ENCODE measurements at places on chromosomes 2 and 18.

DNA sequence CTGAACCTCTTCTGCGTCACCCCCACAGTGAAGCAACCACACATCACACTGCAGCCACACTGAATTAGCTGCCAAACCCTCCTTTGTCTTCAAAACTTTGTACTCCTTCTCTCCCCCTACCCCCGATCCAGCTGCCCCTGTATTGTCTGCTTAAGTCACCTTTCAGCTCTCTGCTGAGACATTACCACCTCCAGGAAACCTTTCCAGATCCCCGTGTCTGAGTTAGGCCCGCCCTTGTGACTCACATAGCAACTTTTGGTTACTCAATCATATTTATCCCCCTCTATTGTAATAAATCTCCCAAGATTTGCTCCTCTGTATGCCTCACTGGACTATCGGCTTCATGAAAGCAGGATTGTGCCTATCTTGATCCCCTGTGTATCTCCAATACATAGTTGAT lies 82.8 kb upstream of the CDCA7 start:
- DNase-seq, result no peak

DNA sequence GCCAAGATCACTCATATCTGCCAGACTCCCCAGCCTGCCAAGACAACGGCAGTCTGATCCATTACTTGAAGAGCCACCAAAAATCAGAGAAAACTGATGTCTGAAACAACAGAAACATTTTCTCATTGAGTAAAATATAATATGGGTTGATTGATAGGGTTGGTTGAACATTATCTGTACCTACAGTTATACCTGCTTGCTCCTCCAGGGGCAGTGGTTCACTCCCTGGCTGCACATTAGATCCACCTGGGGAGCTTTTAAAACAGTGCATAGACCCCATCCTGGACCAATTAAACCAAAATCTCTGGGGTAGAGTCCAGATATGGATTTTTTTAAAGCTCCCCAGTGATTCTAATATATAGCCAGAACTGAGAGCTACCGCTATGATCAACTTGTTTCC lies 43.6 kb upstream of the SLC14A2 start:
- DNase-seq, result no peak

DNA sequence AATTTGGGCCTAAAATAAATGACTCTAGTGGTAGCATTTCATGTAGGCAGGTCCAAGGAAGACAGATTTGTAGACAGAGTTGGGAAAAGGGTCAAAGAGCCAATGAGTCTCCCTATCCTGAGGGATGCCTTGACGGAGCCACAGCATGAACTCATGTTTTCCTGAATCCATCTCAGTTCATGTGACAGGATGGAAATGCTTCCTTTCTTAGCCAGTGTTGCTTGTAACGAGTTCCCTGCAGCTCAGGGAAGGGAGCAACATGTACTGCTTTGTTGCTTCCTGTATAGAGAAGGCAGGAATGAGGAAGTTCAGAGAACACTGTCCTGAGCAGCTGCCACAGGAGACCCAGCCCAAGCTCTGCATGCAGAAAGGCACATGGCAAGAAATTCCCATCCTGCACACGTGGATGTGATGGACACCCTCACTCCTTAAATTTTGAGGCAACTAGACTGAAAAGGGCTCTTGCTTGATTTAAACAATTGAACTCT lies 27.9 kb downstream of the TMEM17 start:
- no peak for DNase-seq

DNA sequence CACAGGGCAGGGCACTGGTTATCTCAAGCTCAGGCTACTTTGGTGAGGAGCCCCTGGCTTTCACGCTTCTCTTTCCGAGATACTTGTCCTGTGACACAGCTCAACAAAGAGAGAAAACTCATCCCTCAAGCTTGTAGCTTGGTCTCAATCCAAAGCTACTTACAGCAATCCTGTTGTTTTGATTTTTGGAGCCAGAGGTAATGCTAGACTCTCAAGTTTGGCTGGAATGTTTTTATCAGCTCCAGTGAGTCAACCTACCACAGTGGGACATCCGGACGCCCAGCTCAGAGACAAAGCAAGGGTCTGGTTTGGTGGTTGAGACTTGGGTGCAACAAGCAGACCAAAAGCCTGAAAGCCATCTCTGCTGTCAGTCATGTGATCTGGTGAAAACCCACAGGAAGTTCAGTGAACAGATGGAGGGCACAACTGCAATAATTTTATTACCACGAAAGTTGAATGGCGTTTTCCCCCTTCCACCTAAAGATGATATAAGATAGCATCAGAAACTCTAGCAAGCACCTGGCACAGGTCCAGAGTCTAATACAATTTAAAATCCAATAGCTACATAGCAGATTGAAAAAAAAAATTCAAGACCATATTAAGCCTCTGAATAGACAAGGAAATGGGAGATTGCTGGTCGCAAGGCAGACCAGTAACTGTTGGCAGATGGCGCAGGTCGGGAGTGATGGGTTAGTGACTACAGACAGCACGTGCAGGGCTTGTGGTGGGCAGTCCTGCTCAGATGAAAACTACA lies 102.3 kb upstream of the SMAD7 start:
- DNase-seq, result peak; percentile 96

GRCh38 chr2:131042148-131042775 lies 51.0 kb downstream of the FAM168B start:
- no peak for DNase-seq

DNA sequence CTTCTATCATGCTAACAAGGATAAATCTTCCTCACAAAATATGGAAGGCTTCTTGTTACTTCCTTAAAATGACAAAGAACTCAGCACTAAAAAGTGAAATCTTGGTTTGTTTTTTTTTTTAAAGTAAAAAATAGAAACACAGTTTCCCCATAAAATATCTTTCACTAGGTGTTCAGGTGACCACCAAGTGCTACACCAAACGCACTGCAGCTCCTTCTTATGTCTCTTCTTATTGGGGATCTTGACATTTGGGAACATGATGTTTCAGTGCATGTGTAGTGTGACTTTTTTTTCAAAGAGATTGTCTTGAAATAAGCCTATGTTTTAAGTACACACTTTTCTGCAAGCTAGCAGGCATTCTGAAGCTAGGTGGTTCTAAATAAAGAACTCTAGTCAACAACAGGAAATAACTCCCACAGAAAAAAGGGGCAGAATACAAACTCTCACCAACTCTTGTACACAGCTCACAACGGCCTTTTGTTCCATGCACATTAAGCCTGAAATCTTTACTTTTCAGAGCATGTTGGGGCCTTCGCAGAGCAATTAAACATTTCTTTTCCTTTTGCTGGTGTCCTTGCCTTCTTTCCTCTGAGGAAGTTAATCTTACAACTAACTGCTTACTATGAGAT lies 13.2 kb upstream of the SERTAD2 start:
- no peak for DNase-seq

DNA sequence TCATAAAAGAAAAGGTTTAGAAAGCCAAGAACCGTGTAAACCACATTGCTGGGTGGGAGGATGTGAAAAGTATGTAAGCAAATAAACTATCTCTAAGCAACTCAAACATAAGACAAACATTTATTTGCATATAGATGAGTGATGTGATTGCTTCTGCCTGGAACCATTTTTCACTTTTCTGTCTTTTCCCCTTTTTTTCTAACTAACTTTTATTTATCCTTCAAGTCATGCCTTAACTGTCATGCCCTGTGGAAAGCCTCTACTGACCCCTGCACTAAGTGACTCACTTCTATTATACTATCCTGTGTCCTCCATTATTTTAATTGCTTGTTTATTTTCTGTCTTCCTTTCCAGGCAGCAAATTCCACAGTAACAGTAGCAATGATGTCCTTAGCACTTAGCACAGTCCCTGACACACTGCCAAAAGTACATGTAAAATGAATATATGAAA lies 87.5 kb upstream of the CTAGE1 start:
- DNase-seq, result no peak

DNA sequence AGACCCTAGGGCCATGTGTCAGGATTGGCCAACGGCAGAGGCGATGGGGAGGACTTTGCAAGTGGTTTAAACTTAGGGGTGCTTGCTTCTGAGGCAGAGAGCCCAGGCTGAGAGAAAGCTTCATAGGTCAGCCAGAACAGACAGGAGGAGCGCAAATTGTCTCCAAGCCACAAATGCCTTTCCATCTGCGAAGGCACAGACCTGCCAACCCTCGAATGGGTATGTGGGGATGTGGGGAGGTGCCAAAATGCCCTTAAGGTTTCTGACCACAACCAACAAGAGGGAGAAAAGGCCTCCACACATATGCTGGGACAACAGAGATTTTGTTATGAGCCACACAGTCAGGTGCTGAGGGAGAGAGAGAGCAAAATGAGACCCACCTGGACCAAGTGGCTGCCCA lies 283.6 kb downstream of the CYP26B1 start:
- no peak for DNase-seq

- no peak for DNase-seq
Measured at GRCh38 chr18:74577019-74577418, 20.7 kb upstream of the ZNF407 start.

- no peak for DNase-seq
Measured at GRCh38 chr18:22412176-22412911, 5.4 kb downstream of the CTAGE1 start.

DNA sequence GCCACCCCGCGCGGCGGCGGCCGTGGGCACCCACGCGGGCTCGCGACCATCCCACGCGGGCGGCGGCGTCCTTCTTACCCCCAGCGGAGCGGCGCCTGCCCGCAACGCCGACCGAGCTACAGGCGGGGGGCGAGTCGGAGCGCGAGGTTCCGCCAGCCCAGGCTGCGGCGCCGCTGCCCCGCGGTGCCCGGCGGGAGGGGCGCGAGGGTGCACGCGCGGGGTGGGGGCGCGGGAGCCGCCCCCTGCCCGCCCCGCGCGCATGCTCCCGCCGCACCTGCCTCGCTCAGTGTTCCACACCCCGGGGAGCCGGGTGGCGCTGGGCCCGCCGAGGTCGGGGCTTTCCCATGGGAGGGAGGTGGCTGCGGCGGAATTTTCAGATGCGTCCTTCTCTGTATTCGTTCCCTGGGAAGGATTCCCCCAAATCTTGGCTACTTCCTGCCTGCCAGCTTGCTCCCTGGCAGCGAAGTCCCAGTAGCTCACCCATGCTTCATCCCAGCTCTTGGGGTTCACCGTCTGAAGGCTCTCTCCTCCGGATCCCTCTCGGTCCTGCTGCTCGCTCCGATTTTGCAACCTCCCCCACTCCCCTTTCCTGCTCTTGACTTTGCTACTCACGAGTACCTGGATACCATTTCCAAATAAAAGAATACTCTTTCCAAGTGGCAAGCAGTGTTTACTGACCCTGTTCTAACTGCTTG lies at the start of gene L3MBTL4:
TSS of gene L3MBTL4 (minus strand) at position 189 of the 695 bp plus-strand sequence. CDS start 103,286 bp downstream, outside the sequence.
- DNase-seq, result peak; percentile 34

DNA sequence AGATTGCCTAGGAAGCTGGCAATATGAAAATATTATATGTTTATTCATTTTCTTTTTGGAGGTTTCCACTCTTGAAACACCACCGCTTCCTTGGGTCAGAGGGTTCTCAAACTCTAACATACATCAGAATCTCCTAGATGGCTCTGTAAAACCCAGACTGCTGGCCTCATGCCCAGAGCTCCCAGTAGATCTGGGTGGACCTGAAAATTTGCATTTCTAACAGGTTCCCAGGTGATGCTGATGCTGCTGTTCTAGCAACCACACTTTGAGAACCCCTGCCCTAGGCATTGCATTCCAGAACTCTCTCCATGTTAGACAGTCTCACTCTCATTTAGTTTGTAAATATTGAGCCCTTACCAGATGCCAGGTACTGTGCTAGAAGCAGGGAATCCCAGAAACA lies 139.4 kb downstream of the FAM210A start:
- DNase-seq, result no peak

DNA sequence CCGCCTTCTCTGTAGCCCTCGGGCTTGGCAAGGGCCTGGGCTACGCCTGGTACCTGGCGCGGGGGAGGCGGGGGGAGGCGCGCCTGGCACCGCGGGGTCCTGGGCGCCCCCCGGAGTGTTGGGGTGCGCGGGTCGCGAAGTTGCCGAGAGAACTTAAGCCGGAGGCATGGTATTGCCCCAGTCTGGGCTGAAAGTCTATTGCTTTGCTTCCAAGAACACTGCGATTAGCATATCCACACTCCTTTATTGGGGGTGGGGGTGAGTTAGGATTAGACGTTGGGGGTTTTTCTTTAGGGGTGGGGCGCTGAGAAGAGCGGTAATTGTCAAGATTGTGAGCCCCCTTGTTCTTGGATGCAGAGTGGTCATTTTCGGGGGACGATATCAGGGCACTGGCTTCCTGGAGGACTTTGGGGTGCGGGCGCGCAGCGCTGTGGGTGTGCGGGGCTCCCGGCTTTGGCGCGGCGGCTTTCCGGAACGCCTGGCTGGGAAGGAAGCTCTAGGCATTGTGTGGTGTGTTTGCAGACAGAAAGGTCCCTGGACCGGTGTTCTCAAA lies 798 bp downstream of the TANC1 start:
- no peak for DNase-seq

- no peak for DNase-seq
Measured at GRCh38 chr2:207317378-207317984, 151.7 kb upstream of the KLF7 start.

DNA sequence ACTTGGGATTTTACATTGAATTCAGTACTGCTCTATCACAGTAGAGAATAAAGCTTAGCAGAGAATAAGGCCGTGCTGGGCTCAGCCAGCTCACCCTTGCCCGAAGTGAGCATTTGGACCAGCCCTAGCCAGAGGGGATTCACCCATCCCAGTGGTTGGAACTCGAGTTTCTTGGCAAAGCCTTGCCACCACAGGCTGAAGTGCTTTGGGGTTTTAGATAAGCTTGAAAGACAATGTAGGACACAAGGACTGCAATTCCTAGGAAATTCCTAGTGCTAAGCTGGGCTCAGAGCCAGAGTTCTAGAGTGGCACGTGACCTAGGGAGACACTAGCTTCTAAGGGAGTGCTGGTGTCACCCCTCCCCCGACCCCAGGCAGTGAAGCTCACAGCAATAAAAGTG lies 28.0 kb downstream of the SERPINB11 start:
- no peak for DNase-seq

DNA sequence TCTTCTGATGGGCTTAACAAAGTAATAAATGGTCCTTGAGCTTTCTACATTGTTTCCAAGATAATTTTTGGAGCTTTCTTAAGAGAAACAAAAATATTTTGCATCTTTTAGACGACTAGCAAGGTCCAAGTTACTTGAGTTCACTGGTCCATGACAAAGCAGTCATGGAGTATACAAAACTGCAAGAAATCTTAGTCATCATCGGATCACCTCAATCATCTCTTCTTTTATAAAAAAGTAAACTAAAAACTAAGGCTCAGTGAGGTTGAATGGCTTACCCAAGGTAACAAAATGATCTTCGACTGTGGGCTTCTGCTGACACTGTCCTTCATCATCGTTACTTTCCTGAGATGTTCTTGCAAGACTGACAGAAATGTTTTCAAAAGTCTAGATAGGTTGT lies 11.9 kb downstream of the FIGN start:
- no peak for DNase-seq
